ENCODE measurements at places on chromosomes 5 and 9. TPM values are rescaled to one million over a fixed set of nuclear protein-coding genes. Genes with fewer than 3 reads are reported as not detected.

Gene C9orf152
- total RNA-seq = 0.10 TPM

Gene ERP44
- 12.5 TPM for total RNA-seq

Gene FOXD4
- total RNA-seq = not detected

Gene SPINK4
- not detected for total RNA-seq

Gene P4HA2
- total RNA-seq = 0.98 TPM

- no peak for DNase-seq
These were observed 77.1 kb upstream of the SUSD1 start for GRCh38 chr9:112252194-112252593.

DNA sequence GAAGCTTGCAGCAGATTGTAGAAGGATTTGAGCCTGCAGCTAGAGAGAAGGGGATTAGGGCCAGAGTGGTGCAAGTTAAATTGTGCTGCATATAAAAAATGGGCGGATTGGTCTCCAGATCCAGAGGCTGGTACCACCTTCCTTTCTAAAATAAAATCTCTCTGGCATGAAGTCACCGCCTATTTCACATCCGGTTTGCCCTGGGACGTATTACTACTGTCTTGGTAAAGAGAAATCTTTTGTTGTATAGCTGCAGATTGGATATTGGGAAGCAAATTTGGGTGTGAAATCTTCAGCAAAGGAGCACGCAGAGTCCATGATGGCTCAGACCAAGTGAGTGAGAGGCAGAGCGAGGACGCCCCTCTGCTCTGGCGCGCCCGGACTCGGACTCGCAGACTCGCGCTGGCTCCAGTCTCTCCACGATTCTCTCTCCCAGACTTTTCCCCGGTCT is at the start of gene GABRA1:
Gene GABRA1 (plus strand): TSS at position 180 of the 451 bp plus-strand sequence. CDS start 2,691 bp downstream, outside the sequence.
- DNase-seq = no peak

GRCh38 chr9:82492274-82492673 is 503.7 kb downstream of the SPATA31D1 start:
- no peak for DNase-seq

DNA sequence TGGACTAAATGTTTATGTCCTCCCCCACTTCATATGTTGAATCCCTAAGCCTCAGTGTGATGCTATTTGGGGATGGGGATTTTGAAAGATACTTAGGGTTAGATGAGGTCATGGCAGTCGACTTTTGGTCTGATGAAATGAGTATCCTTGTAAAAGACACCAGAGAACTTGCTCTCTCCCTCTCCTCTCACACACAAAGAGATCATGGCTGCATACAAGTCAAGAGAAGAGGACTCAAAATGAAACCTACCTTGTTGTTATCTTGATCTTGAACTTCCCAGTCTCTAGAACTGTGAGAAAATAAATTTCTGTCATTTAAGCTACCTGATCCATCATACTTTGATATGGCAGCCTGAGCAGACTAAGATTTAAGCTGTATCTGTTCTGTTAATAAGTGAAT is 144.0 kb upstream of the HAPLN1 start:
- DNase-seq = no peak

DNA sequence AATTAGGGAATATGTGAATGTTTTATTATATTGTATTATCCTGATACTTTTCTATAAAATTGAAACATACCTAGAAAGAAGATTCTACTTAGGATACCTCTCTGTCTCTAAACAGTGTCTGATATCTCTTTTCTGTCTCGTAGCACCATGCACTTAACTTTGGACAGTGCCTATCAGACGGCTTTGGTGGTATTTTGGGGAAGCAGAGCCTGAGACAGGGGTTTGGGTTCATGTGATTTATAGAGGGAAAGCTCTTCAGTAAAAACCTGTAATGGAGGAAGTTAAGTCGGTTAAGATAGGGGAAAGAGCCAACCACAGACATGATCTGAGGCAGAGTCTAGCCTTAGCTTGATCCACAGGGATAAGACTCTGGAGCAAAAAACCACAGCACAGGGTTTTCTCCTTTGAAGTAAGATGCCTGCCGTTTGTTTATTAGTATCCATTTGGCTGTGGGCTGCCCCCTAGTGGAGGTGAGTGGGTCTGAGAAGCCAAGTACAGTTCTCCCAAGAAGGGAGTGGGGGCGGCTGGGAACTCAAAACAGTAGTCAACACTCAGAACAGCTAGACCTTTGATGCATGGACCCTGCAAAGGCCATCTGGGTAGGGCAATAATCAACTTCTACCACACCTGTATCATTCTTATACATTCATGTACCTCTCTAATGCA is 141.2 kb upstream of the ASTN2 start:
- DNase-seq = no peak

GRCh38 chr9:13665418-13666066 is 386.1 kb upstream of the MPDZ start:
- no peak for DNase-seq

DNA sequence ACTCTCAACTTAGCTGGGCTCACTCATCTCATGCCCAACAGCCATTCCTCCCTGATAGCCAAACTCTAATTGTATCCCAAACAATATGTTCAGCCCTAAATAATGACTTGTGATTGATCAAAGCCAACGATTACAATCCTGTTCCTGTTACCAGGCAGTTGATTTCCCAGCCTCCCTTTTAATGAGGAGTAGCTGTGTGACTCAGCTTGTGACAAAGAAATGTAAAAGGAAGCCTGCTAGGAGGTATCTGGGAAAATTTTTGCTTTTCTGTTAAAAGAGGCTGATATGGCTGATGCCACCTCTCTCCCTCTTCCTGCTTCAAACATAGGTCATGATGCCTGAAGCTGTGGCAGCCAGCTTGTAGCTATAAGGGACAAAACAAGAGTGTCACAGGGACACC is 19.6 kb upstream of the ENC1 start:
- DNase-seq = no peak

- no peak for DNase-seq
These were observed 309.2 kb downstream of the SH3GL2 start for GRCh38 chr9:17888066-17888465.

GRCh38 chr9:33752130-33752637 is 43.2 kb upstream of the PRSS3 start:
- DNase-seq = no peak

All from T-cell (primary cell).